ENCODE measurements at places on chromosomes 3 and 15.

DNA sequence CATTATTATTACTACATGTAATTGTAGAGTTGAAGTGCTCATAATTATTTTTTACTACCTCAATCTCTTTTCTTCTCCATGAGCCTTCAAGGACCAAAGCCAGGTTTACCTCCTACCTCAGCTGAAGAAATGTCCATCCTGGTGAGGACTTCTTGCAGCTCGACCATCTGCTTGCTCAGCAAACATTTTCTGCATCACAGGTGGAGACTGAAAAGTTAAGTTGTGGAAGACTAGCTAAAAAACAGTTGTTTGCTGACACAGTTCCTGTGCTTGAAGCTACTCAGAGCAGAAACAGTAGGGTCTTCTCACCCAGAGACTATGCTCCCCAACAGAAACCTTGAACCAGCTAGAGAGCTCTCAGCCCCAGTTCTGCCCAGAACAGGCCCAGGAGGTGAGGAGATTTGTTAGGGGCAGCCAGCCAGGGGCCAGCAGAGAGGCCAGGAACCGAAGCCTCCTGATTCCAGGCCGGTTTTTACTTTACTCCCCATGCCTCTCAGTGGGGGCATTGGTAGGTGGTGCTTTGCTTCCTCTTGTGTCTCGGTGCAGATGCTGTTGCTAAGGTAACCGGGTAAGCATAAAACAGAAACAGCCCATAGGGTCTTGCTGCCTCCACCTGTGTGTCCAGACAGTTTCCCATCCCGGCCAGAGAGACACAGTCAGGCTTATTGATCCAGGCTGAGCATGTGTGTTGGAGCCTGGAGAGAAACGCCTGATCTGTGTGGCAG, 54.9 kb downstream of the CCNL1 start:
- no peak for DNase-seq

DNA sequence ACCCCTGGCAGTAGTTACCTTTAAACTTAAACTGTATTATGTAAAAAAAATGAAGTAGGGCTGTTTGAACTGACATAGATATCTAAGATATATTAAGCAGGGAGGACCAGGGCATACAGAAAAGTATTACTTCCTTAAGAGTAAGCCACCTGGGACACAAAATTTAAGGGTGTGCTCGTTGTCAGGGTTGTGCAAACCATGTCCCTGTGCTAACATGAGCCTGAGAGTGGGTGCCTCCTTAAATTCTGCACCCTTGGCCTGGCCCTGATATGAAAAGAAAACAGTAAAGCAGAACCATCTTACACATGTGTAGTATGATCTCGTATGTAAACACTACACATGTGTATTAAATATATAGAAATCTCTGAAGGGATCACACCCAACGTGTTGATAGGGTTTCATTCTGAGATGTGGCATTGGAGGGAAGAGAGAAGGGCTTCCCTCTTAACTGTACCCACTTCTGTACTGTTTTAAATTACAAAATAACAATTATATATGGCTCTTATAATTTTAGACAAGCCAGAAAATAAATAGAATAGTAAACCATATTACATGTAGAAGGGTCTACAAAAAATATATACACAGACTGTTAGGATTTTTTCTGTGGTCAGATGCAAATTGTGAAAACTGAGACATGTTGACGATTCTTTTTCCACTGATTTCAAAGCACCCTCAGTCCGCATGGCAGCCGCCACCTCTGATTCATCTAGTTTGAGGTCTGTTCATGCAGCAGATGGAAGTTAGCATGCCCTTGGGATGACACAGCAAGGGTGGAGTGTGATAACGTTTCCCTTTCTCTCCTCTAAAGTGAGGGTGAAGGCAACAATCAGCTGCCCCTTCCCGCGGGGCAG, 400.8 kb upstream of the PROK2 start:
- DNase-seq = peak; percentile 74

DNA sequence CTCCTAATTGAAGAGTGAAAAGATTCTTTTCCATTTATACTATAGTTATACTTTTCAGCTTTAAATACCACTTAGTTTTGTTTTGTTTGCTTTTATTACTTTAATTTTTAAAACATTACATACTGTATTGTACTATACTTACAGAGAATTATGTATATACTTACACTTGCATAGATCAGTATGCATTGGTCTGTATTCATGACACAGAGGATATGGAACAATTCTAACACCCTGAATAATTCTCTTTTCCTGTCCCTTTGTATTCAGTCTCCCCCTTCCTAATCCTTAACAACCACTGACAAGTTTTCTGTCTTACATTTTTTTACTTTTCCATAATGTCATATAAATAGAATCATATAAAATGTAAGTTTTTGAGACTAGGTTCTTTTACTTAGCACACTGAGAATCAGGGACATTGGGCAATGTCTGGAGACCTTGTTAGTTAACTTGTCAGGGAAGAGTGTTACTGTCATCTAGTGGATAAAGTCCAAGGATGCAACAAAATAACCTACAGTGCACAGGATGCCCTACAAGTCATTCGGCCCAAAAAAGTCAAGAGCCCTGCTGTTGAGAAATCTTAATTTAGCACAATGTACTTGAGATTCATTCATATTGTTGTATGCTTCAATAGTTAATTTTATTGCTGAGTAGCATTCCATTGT, 95.7 kb upstream of the MCTP2 start:
- no peak for DNase-seq

DNA sequence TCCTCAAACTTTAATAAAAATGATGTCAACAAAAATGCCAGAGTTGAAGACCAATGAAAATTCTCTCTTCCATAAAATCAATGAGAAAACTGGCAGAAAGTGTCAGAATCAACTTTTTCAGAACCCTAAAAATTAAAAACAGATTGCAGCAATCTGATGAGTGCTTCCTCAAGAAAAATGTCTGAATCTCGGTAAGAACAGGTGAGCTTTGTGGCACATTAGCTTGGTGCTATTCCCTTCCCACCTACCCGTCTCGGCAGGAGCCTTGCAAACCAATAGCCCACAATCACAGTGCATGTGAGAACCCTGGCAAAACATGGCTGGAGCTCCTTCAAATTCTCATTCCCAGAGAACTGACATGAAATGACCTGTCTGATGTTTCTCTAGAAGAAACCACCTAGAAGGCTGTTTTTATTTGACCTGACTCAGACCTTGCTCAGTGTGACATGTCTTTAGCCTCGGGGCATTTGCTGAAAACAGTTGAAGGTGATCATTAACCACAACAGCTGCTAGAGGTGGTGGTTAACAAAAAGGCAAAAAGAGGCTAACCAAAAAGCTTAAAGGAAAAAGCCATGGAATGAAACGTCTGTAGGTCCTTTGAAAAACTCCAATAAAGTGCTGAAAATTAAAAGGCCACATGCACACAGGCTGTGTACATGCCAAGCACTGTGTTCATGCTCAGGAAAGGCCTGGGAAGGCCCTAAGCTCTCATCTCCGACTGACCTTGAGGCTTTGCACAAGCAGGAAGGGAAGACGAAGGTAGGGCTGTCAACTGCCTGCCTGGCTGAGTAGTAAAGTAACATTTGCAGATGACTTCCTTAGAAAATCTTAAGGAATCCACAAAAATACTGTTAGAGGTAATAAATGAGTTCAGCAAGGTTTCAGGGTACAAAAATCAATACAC, 253.0 kb upstream of the NSMCE3 start:
- no peak for DNase-seq

DNA sequence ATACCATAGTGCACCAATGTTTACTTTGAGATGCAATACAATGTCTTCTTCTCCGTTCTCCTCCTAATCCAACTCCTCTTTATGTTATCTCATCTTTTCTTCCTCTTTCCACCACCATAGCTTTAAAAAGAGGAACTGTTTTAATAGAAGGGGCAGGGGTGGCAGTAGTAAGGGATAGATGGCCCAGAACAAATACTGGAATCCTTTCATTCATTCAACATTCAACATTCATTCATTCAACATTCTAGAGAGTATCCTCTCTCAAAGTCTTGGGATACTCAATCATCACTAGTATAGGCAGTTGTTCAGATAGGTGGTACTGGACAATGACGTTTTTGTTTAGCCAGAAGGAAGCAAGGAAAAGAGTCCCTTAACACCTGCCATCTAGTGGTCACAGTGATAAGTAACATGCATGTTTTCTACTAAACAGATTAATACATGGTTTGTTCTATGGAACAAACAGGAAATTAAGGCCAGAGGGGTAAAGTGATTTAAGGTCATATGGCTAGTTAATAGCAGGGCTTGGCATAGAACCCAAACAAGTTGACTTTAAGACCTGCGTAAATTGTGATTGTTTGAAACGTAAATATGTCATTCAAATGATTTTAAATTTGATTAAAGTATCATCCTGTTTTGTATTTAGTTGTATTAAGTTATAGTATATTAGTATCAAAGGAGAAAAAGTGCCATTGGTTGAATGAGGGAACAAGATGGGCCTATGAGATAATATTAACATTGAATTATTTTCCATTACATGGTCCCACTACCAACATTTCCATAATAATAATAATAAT, 26.9 kb upstream of the EHHADH start:
- peak; percentile 65 for DNase-seq

Measured in EL (cell line).